ENCODE measurements at places on chromosomes 16 and 17.

DNA sequence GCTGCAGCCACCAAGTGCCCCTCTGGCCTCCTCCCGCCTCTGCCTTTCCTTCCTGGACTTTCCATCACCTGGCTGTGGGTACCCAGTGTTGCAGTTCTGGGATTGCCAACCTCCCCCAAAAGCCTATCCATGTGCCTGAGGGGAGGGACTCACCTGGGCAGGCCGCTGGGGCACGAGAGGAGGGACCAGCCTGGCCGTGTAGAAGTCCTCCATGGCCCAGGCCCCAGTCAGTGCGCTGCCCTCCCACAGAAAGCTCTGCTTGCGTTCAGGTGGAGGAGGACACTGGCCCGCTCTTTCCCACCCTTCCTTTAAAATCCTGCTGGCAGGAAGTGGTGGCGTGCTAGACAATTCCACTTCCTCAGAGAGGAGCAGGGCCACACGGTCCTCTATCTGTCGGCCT, 14.2 kb downstream of the SLX4 start:
- DNase-seq, result no peak

GRCh38 chr16:51193879-51194278, 42.8 kb upstream of the SALL1 start:
- DNase-seq, result no peak

- DNase-seq, result no peak
Measured at GRCh38 chr17:68526548-68526947, 14.3 kb downstream of the PRKAR1A start.

DNA sequence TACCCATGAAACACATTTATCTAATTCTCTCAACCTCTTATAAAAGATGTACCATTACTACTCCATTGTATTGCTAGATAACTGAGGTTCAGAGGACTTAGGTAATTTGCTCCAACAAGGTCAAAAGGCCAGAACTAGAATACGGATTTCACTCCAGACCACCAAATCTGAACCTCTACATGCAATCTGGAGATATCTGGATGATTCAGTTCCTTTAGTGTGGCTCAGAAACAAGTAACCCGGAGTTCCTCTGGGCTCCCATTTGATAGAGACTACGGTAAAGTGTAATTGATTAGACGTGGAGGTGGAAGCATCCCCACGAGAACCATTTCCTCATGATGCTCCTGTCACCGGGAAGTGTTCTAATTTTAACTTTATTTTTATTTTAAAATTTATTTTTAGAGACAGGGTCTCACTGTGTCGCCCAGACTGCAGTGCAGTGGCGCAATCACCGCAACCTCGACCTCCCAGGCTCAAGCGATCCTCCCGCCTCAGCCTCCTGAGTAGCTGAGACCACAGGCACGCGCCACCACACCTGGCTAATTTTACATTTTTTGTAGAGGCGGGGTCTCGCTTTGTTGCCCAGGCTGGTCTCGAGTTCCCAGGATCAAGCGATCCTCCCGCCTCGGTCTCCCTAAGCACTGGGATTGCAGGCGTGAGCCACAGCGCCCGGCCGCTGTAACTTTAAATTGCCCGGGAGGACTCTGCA, 608 bp upstream of the COX10 start:
- no peak for DNase-seq
